Activated CD8-positive, alpha-beta memory T cell treated with anti-CD3 and anti-CD28 coated beads for 1 hour (primary cell): ENCODE measurements at places on chromosomes 4 and X.

GRCh38 chr4:137559801-137560200 is 27.5 kb upstream of the PCDH18 start:
- no peak for DNase-seq

DNA sequence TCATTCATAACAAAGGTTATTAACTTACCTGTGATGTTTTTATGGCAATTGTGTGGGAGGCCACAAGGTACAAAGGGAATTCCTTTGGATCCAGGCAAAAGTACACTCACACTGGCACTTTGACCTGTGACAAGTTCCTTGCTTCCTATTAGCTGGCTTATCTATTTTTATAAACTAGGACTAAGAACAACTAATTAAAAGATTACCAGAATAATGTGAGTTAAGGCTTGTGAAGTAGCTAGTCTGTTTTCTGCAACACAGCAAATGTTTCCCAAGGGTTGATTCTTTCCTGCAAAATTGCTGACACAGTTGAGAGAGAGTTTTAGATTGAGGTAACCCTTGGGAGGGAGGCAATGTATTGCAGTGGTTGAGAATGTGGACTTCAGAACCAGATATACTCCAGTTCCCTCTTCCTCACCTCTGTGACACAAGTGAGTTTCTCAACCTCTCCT is 107.9 kb downstream of the CPEB2 start:
- DNase-seq = no peak

- peak; percentile 73 for DNase-seq
Measured at GRCh38 chrX:53686151-53686885, at the start of gene HUWE1. TSS of gene HUWE1 (minus strand) at chrX:53686719. CDS start at chrX:53654107, 32,612 bp downstream.

DNA sequence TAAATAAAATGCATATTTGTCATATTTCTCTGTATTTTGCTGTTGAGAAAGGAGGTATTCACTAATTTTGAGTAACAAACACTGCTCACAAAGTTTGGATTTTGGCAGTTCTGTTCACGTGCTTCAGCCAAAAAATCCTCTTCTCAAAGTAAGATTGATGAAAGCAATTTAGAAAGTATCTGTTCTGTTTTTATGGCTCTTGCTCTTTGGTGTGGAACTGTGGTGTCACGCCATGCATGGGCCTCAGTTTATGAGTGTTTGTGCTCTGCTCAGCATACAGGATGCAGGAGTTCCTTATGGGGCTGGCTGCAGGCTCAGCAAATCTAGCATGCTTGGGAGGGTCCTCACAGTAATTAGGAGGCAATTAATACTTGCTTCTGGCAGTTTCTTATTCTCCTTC is 3.3 kb downstream of the HTT start:
- DNase-seq = no peak

DNA sequence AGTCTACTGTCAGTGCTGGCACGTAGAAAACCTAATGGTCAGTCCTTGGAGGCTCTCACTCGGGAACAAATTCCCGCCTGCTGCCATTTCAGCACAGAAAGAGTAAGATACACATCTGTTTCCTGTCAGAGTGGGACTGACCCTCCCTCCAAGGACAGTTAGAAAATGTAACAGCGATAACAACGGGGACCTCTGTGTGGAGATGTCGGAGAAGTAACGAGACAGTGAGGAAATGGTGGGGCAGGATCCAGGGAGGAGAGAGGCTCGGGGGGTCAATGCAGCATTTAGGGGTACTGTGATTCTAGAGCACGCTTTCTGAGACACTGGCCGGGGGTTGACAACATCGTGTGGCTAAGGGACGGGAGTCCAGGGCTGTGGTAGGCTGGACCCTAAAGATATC is 36.0 kb upstream of the SORCS2 start:
- no peak for DNase-seq

DNA sequence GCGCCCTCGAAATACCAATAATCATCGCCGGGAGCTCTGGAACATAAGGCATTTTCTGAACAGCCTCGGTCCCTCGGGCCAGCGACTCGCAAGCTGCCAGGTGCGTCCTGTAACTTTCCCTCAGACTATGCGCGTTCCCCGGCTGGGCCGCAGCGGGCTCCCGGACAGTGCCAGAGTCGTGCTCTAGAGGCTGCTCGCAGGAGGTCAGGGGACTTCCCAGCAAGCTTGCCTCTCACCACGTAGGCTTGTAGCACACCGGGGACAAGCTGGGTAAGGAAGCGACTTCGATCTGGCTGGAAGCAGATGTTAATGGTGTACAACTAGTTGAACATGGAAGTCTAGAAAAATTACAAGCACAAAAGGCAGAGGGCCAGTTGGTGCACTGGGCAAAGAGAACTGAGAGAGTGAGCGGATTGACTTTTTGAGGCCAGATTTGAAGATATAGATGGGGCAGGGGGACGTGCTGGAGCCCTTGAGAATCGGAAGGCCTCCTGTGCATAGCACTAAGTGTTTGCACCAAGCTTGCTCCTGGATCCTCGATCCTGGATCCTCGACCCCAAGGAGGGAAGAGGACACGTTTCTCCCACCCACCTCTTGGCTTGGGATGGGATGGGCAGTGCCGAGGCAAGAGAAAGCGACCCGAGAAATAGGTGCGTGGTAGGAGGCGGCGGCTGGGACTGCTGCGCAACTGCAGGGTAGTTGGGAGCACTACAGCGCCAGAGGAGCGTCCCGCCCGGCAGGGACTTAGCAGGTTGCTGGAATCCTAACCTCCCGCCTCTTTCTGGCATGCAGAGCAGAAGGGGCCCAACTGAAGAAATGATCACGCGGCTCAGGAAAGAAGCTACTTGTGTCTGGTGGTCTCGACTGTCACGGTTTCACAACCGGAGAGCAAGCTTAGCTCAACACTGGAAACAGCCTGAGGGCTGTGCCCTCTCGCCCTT is 19.9 kb upstream of the ZIC3 start:
- DNase-seq = no peak

- DNase-seq = no peak
Measured at GRCh38 chrX:5752831-5753230, 475.8 kb downstream of the NLGN4X start.

DNA sequence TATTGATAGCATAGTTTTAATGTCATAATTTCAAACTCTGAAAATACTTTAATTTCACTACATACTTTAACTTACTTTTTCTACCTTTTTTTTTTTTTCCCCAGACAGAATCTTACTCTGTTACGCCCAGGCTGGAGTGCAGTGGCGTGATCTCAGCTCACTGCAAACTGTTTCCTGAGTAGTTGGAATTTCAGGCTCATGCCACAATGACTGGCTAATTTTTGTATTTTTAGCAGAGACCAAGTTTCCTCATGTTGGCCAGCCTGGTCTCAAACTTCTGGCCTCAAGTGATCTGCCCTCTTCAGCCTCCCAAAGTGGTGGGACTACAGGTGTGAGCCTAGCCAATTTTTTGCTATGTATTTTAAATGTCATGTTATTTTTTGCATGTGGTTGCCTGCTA is 741.6 kb downstream of the TRAM1L1 start:
- DNase-seq = no peak

GRCh38 chr4:139020384-139020783 is 4.8 kb downstream of the NOCT start:
- DNase-seq = no peak

GRCh38 chr4:26568446-26568994 is 15.4 kb upstream of the TBC1D19 start:
- DNase-seq = no peak

DNA sequence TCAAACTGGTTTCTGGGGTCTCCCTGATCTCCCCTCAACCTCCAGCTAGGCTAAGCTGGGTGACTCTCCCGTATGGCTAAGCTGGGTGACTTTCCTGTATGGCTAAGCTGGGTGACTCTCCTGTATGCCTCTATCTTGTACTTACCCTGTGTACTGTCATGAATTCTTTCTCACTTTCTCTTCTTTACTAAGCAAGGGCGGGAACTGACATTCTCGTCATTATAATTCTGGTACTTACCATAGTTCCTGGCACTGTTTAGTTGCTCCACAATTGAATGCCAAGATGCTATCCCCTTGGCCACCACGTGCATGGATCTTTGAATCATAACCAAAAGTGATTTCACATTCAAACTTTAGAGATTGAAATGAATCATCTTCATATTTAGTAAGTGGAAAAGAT is 8.8 kb downstream of the INTU start:
- DNase-seq = no peak

DNA sequence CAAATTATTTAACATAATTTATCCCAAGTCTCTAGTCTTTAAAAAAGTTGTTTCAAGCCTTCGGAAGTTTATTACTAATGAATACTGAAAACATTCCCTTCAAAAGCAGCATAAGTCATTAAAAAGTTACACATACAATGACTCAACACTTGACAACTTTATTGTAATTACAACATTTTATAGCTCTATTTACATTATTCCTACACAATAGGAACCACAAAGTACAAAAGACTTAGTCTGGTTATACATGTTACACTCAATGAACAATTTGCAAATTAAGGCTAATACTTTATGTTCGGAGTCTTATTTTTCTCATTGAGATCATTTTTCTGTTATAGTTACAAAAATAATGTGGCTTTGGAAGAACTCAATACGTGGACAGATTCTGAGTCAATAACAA is 114.4 kb upstream of the POF1B start:
- DNase-seq = no peak

DNA sequence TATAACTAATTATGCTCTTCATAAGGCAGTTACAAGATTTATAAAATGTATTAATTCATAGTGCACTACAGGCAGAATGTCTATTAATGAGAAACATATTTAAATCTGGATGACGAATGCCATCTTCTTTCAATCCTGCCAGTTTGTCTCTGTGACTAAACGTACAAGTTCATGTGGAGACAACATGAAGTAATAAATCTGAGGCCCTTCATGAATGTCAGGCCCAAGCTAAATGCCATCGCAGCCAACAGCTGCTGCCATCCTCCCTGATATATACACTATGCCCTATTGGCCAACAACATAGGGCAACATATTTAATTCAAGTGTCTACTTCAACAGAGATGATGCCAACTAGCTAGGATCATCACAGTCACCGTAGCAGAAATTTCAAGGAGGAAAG is 43.7 kb downstream of the TSPAN5 start:
- no peak for DNase-seq

DNA sequence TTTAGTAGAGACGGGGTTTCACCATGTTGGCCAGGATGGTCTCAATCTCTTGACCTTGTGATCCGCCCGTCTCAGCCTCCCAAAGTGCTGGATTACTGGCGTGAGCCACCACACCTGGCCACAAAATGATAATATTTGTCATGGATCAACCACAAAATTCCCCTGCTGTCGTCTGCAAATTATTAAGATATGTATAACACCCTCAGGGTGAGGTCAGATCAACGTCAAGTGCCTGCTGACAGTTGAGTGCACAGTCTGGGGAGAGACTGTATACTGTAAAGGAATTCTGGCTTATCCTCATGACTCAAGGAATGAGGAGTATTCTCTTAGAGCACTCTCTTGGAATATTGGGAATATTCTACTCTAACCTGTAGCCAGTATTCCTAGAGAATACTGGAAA is 11.2 kb downstream of the EPGN start:
- DNase-seq = no peak

GRCh38 chr4:169099771-169100180 is 89.7 kb upstream of the CBR4 start:
- no peak for DNase-seq
